ENCODE measurements at places on chromosomes 5 and 9. TPM values are rescaled to one million over a fixed set of nuclear protein-coding genes. Genes with fewer than 3 reads are reported as not detected.

SPINK4 gene
- total RNA-seq: not detected

RASEF gene
- 1.7 TPM for total RNA-seq

CLINT1 gene
- 80.4 TPM for total RNA-seq

NRARP gene
- 5.1 TPM for total RNA-seq

MYO10 gene
- total RNA-seq: 13.0 TPM

PCDHGB3 gene
- total RNA-seq: 0.52 TPM

CDK9 gene
- total RNA-seq: 23.1 TPM

BRIX1 gene
- 96.5 TPM for total RNA-seq

MUSK gene
- total RNA-seq: not detected

HSPB3 gene
- total RNA-seq: not detected

LEAP2 gene
- total RNA-seq: 1.8 TPM

NR2F1-AS1 gene
- 17.7 TPM for total RNA-seq

FAM151B gene
- 2.3 TPM for total RNA-seq

DMGDH gene
- total RNA-seq: not detected

KLHL3 gene
- total RNA-seq: 5.0 TPM

ADAMTSL1 gene
- 0.40 TPM for total RNA-seq

ERGIC1 gene
- 189 TPM for total RNA-seq

TLR4 gene
- total RNA-seq: 0.22 TPM

ZDHHC11B gene
- 0.26 TPM for total RNA-seq

SLIT3 gene
- total RNA-seq: not detected

NEUROG1 gene
- not detected for total RNA-seq

CDHR2 gene
- not detected for total RNA-seq

ANKRD34B gene
- total RNA-seq: not detected

CTNND2 gene
- total RNA-seq: 10.6 TPM

CCL27 gene
- not detected for total RNA-seq
